ENCODE measurements at places on chromosomes 3 and 15. TPM values are rescaled to one million over a fixed set of nuclear protein-coding genes. Genes with fewer than 3 reads are reported as not detected.
A peak's percentile ranks its signal among the peaks of the same experiment; 100 is the strongest.

GRCh38 chr3:117439812-117440211 is 730.2 kb downstream of the TUSC7 start:
- peak; percentile 34 for DNase-seq

DNA sequence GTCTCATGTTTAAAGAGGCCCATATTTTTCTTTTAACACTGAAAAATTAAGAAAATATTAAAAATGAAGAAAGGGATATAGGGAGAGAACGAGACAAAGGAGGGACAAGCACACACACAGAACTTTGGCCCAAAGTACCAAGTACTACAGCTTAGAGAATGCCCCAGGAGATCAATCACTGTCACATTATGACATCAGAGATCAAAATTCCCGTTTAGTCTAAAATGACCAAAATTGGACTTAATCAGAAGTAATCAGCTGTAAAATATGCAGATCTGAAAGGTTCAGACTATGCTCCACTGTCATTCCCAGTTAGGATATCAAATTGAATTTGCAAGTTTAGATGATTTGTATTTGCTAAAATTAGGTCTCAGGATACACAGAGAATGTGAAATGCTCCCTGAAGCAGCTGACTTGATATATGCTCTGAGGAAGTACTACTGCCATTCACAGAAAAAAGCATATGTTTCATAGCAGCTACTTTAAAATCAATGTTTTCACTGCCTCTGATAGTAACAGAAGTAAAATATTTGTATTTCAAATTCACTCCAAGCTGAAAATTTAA is 123.0 kb downstream of the PEAK1 start:
- no peak for DNase-seq

DNA sequence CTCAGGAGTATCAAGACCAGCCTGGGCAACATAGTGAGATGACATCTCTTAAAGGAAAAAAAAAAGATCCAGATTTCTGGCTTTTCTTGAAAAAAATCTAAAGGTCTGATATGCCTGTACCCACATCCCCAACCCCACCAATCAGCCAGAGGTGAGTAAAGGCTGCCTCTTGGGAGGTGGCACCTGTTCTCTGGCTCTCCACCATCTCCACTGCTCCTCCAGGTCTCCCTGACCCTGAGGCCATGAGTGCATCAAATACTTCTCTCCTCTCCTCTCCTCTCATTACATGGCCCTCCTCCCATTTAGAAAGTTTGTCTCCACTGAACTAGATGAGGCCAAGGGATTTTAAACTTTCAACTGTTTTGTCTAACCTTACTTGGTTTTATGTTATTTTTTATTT is 5.2 kb downstream of the SIAH2 start:
- no peak for DNase-seq

The ATP13A4 gene
- 0.23 TPM for total RNA-seq

DNA sequence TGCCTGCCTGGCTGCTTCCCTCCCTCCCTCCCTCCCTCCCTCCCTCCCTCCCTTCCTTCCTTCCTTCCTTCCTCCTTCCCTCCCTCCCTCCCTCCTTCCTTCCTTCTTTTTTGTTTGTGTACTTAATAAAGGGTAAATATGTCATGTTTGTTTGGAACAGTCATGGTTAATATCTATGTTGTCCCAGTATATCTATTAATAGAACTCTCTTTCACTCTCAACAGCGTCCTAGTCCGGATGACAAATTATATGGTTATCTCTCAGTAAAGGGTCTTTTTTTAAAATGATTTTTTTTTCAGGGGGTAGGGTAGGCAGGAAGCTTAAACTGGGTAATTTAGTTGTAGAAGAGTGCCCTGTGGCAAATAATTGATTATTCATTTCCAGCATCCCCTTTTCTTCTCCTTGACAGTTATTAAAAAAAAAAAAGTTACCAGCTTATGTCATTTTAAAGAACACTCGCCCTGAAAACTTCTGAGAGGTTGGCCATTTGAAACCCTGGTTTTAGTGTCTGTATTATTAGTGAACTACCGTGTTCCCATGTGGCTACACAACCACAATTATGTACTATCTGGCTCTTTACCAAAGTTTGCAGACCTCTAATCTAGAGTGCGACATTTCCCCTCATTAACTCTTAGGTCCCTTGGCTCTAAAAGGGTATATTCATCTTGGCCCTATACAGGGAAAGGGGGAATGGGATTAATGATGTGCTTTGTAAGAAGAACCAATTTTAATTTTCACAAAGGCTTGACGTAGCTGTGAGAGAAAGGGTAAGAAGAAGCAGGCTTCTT is 13.7 kb downstream of the TAGLN3 start:
- no peak for DNase-seq

The THAP10 gene
- 2.7 TPM for total RNA-seq

The GUCA1C gene
- total RNA-seq = not detected

GRCh38 chr3:156865732-156866131 is 39.6 kb downstream of the LEKR1 start:
- peak; percentile 10 for DNase-seq

DNA sequence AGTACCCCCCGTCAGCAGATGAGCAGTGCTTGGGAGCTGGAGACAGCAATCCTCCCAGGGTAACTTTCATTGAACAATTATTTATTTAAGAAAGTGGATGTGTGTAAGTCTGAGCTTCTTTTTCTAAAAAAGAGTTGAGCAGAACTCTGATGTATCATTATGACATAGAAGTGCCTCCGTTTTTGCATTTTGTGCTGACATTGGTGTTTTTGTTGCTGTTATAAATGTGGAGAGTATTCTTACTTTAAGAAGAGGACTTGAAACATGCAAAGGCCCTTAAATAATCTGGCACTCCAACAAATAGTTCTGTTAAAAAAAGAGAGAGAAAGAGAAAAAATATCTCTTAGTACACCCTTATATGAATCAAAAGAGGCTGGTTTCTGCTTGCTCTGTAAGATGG is 217.1 kb downstream of the AGBL1 start:
- DNase-seq = no peak

- DNase-seq = no peak
These were observed 108.7 kb upstream of the MEIS2 start for GRCh38 chr15:37209041-37209363.

DNA sequence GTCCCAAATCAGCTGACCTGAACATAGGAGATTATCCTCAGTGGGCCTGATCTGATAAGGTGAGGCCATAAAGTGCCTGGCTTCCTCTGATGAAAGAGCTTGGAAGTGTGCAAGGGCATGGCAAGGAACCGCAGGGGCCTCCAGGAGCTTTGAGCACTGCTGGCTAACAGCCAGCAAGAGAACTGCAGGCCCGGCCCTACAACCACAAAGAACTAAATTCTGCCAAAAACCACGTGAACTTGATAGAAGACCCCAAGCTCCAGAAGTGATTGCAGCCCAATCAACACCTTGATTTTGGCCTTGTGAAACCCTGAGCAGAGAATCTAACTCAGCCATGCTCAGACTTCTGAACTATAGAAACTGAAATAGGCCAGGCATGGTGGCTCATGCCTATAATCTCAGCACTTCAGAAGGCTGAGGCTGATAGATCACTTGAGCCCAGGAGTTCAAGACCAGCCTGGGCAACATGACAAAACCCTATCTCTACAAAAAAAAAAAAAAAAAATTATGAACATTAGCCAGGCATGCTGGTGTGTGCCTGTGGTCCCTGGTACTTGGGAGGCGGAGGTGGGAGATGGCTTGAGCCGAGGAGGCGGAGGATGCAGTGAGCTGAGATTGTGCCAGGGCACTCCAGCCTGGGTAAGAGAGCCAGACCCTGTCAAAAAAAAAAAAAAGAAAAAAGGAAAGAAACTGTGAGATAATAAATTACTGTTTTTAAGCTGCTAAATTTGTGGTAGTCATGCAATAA is 7.7 kb upstream of the DIS3L start:
- no peak for DNase-seq

The C15orf62 gene
- total RNA-seq = 8.4 TPM

The WDR93 gene
- 0.08 TPM for total RNA-seq

DNA sequence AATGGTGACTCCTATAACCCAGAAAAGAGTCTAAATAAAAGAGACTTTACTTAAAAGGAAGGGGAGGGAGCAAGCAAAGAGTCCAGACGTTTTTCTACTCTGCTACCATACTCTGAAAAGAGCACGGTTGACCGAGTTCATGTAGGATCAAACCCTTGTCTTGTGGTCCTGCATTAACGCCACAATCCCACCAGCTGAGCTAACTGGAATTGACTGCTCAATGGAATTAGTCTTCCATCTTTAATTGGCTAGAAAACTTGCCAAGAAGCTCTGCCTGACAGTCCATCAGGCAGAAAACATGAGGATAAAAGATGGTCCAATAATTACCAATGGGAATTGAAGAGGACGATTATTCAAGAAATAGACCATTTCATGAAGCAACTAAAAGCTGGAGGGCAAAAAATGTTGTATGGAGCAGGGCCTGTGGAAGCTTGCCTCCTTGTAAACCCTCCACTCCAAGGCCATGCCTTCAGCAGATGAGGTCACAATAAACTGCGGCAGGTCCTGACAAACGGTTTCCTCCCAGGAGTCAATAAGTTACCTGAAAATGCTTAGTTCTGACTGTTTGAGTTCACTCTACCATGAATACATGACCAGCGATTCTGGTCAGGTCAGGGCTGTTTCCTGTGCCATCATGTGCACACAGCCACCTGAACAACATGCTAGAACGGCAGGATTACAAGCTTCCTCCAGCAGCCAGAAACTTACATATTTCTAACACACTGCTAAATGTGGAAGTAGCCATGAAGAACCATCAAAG is 35.6 kb upstream of the ARHGEF3 start:
- no peak for DNase-seq

The ST3GAL6 gene
- total RNA-seq = 3.6 TPM

The GALNT15 gene
- total RNA-seq = not detected

- no peak for DNase-seq
These were observed 489.1 kb downstream of the ROBO1 start for GRCh38 chr3:79278681-79279080.

The ZIC1 gene
- not detected for total RNA-seq

The LARP6 gene
- total RNA-seq = 4.4 TPM

The CCK gene
- total RNA-seq = 0.23 TPM

The MRAS gene
- 1.3 TPM for total RNA-seq

GRCh38 chr3:52891615-52892081 is 5.7 kb downstream of the STIMATE start:
- DNase-seq = no peak

GRCh38 chr3:193980326-193980725 is 155.6 kb upstream of the HES1 start:
- no peak for DNase-seq

DNA sequence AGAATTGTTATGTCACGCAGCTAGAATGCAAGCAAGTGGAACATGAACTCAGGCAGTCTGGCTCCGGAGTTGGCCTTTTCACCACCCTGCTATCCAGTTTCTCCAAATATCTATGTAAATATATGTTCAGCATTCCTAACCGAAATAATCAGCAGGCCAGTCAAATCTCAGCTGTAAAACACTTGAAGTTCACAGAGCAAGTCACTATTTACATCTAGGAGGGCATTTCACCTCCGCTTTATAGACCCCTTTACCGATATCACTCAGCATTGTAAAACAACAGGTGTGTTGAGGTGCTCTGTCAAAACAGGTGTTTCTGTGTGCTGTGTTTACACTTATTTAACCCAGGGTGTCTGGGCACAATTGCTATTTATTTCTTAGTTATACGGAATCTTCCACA is 12.2 kb upstream of the HES1 start:
- DNase-seq = peak; percentile 35

The BCHE gene
- not detected for total RNA-seq

DNA sequence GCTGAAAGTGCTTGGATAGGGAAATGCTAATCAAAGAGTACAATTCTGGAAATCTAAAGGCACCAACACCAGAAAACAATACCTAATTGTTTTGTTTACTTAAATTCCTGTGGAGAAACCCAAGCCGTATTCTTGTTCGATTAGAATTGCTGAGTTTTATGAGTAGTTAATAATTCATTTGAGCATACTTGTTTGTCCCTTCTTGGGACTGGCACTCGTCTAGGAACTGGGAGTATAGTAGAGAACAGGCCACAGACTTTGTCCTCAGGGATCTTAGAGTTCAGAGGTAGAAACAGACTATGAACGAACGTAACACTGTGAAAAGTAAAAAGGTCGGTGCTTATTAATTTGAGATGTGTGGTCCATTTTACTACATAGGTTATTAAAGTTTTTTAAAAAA is 39.4 kb downstream of the ZPLD1 start:
- peak; percentile 17 for DNase-seq

The FSIP1 gene
- total RNA-seq = 0.48 TPM

The INSYN1 gene
- not detected for total RNA-seq

DNA sequence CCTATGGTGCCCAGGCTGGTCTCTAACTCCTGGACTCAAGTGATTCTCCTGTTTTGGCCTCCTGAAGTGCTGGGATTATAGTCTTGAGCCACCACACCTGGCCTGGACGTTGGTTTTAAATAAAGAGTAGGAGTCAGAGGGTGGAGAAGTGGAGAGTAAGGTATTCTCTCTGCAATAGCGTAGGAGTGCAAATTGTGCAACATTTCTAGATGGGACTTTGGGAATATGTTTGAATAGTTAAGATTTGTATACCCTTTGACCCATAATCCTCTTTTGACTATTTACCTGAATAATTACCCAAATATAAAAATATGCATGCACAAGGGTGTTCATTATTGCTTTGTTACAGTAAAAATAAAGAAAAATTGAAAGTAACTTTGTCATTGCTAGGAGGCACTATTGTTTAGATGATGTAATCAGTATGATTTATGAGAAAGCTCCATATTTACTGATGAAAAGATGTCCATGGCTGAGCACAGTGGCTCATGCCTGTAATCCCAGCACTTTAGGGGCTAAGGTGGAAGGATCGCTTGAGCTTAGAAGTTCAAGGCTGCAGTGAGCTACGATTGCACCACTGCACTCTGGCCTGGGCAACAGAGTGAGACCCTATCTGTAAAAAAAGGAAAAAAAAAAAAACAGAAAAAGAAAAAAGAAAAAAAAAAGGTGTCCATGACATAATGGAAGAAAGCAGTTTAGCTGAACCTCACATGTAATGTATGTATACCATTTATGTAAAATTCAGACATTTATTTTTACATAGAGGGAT is 15.1 kb upstream of the XYLB start:
- no peak for DNase-seq

The SLC22A14 gene
- total RNA-seq = not detected

DNA sequence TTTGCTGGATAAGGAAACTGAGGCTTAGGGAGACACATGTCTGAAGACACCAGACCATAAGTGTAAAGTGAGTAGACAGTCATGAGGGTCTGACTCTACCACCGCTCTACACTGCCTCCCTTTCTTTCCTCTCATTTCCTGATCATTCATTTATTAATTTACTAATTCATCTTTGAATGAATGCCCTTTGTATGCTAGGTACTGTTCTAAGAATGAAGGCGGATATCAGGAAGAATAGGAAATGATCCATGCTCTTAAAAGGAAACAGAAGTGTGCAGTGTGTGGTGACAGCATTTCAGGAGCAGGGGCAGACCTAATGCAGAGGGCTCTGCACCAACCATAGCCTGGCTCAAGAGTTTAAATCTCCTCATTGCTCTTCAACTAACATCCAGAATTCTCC is 31.8 kb upstream of the PSMD6 start:
- DNase-seq = no peak

The OPA1 gene
- 31.4 TPM for total RNA-seq

DNA sequence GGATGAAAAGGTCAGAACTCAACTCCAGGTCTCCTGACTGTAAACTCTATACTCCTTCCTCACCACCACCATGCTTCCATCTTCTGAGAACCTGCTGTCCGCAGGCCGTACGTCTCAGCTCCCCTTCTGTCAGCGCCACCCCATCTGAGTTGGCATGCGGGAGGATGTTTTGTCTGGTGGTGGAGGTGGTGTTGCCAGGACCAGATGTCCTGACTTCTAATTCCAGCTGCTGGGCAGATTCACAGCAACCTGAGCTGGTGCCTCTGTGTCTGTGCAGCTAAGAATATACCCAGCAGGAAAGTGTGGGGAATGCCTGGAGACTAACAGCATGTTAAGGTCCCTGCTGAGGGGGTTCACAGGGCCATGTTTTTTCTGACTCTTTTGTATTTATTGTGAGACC is 23.2 kb downstream of the PLA1A start:
- DNase-seq = no peak

GRCh38 chr3:52742418-52743041 is 28.2 kb downstream of the NEK4 start:
- peak; percentile 34 for DNase-seq
